ENCODE measurements at places on chromosomes 6 and 20. TPM values are rescaled to one million over a fixed set of nuclear protein-coding genes. Genes with fewer than 3 reads are reported as not detected.

SERPINB1 gene
- total RNA-seq = 15.0 TPM

CTCFL gene
- total RNA-seq = 24.8 TPM

PBOV1 gene
- not detected for total RNA-seq

PAX1 gene
- not detected for total RNA-seq

SLC16A10 gene
- total RNA-seq = 12.0 TPM

KCNK16 gene
- not detected for total RNA-seq

CLDN20 gene
- total RNA-seq = not detected

SIGLEC1 gene
- total RNA-seq = 9.4 TPM

DNA sequence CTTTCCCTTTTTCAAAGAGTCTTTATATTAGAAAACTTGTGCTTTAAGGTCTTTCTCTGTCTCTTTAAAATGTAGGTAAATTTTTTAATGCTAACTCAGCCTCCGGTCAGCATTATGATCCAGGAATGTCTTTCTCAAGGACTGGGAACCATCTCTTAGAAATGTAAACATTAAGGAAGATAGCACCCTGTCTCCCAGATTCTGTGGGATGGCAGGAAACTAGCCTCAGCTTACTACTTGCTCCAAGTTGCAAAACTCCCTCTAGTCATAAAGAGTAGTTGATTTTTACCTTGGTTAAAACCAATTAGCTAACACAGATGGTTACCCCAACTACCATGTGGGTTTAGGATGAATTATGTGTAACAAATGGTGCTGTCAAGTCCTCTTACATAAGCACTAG, 4.7 kb upstream of the TAAR1 start:
- H3K27me3 ChIP-seq = no peaks in the 10 kb centered on the region
- no peaks in the 10 kb centered on the region for H3K36me3 ChIP-seq
- no peak overlapping the region for H3K27ac ChIP-seq
- no peak overlapping the region for H3K4me3 ChIP-seq
- DNase-seq = no peak

- no peak overlapping the region for H3K27ac ChIP-seq
- no peaks in the 10 kb centered on the region for H3K36me3 ChIP-seq
- no peak overlapping the region for H3K4me3 ChIP-seq
- no peak for DNase-seq
- no peaks in the 10 kb centered on the region for H3K4me1 ChIP-seq
- no peaks in the 10 kb centered on the region for H3K27me3 ChIP-seq
These were observed 480.2 kb upstream of the RNF217 start for GRCh38 chr6:124482071-124482491.

- H3K4me3 ChIP-seq = no peak overlapping the region
- no peaks in the 10 kb centered on the region for H3K27me3 ChIP-seq
- H3K36me3 ChIP-seq = no peaks in the 10 kb centered on the region
- no peak for DNase-seq
These were observed 30.0 kb downstream of the PPP1R3G start for GRCh38 chr6:5115168-5115567.

DNA sequence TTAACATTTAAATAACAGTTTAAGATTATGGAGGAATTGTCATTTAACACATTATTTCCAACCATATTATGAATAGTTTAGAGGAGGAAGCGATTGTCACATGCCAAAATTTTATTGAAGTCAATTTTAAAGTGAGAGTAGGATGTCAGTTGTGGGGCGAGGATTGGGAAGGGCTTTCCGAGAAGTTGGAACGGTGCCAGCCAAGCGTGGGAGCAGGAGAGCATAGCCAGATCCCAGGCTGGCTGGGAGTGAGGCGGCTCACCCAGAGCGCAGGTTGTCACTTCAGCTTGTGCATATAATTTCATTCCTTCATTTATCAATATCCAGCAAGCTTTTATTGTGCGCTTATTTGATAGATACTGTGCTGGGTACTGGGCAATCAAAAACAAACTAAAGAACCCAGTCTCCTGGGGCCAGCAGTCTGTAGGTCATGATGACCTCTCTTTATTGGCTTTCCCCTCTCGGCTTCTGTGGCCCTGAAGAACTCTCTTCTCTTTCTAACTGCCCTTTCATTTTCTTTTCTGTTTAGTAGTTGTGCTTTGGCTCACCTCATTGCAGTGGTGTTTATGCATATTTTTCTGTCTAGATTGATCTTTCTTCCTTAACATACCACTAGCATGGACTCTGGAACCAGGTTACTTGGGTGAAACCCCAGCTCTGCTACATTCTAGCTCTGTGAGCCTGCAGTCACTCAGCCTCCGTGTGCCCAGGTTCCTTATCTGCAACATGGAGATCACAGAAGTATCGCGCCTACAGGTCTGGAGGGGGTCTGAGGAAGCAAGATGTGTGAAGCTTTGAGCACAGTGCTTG, 6.4 kb downstream of the CEP43 start:
- no peaks in the 10 kb centered on the region for H3K36me3 ChIP-seq
- no peak overlapping the region for H3K27ac ChIP-seq
- peaks cover 10% of the 10 kb centered on the region for H3K4me1 ChIP-seq
- DNase-seq = peak; percentile 63
- H3K4me3 ChIP-seq = no peak overlapping the region
- H3K27me3 ChIP-seq = no peaks in the 10 kb centered on the region

DNA sequence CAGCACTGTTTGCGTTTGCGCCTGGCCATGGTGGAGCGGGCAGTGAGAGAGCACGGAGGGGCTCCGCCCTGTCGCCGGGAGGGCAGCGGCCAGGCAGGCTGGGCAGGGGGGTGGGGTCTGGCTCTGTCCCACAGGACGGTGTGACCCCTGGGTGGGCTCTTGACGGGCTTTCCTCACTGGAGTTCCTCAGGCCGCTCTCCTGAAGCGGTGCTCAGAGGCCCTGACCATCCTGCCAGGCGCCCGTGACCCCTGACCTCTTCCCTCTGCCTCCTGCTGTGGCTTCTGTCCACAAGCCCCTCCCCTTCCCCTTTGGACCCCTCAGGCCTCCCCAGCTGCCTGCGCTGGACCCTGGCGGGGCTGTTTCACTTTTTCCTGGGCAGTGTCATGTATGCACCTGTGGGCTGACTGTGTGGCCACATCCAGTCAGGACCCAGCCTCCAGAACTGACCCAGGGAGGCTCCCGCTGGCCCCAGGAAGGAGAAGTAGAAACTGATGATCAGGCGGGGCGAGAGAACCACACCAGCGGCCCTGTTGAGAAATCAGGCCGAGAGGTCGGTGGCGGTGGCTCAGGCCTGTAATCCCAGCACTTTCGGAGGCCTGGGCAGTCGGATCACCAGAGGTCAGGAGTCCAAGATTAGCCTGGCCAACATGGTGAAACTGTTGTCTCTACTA, 1.2 kb downstream of the OGFR start:
- H3K27me3 ChIP-seq = no peaks in the 10 kb centered on the region
- H3K36me3 ChIP-seq = no peaks in the 10 kb centered on the region
- peak overlapping the region; percentile 94 for H3K4me3 ChIP-seq
- no peak for DNase-seq
- H3K4me1 ChIP-seq = peaks cover 15% of the 10 kb centered on the region
- peak overlapping the region; percentile 47 for H3K27ac ChIP-seq

DNA sequence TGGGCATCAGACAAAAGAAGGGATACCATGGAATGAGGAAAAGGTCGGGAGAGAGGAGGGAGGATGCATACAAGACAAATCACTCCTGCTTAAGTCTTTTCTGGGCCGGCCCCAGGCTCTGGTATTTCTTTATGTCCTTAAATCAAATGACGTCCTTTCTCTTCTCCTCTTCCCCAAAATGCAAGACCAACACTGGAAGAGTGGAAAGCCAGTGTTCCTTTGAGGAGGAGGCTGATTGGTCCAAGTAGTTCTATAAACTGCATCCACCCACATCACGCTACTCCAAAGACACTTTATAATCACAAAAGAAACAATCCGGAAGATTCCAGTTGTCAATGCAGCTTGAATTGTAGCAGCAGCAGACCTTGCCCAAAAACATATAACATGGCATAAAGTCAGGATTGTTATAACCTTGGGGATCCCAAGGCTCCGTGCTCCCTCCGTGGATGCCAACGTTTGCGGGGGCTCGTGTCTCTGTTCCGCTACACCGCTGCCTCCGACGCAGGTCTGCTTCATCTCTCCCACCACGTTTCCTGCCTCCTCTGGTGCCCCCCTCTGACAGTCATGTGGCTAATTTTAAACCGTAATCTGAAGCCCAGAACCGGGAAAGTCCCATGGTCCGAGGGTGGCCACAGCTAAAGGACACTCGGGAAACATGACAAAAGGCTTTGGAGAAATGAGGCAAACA, 47.1 kb downstream of the MCUR1 start:
- peak; percentile 76 for DNase-seq
- peak overlapping the region; percentile 50 for H3K27ac ChIP-seq
- H3K27me3 ChIP-seq = no peaks in the 10 kb centered on the region
- no peaks in the 10 kb centered on the region for H3K36me3 ChIP-seq
- no peaks in the 10 kb centered on the region for H3K4me1 ChIP-seq
- H3K4me3 ChIP-seq = no peak overlapping the region

- H3K36me3 ChIP-seq = no peaks in the 10 kb centered on the region
- peak overlapping the region; percentile 62 for H3K4me3 ChIP-seq
- H3K27ac ChIP-seq = peak overlapping the region; percentile 14
These were observed 675 bp downstream of the ZBTB9 start for GRCh38 chr6:33455051-33455450.

- no peaks in the 10 kb centered on the region for H3K27me3 ChIP-seq
- no peaks in the 10 kb centered on the region for H3K36me3 ChIP-seq
- H3K27ac ChIP-seq = no peak overlapping the region
- H3K4me1 ChIP-seq = peaks cover 17% of the 10 kb centered on the region
These were observed 272.6 kb upstream of the CITED2 start for GRCh38 chr6:139647016-139647415.

GRCh38 chr6:144439016-144439415, 153.9 kb downstream of the UTRN start:
- no peak for DNase-seq
- H3K27me3 ChIP-seq = no peaks in the 10 kb centered on the region
- H3K4me3 ChIP-seq = no peak overlapping the region
- no peaks in the 10 kb centered on the region for H3K36me3 ChIP-seq

DNA sequence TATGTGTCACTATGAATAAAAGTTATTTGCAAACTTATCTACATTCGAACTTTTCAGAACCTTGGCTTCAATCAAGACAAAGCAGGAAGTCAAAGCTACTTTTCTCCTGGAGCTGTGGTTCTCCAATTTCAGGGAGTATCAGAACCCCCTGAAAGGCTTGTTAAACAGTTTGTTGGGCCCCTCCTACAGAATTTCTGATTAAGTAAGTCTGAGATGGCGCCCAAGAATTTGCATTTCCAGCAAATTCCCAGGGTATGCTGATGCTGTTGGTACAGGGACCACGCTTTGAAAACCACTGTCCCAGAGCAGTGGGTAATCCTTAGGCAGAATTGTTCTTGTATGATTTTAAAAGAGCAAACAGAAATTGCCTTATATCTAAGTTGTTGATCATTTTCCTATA, 189.9 kb upstream of the KCNG1 start:
- no peaks in the 10 kb centered on the region for H3K36me3 ChIP-seq
- no peak for DNase-seq
- H3K27me3 ChIP-seq = no peaks in the 10 kb centered on the region
- H3K4me3 ChIP-seq = no peak overlapping the region
- H3K4me1 ChIP-seq = no peaks in the 10 kb centered on the region

GRCh38 chr20:43691928-43692524, 25.1 kb downstream of the MYBL2 start:
- H3K27ac ChIP-seq = peak overlapping the region; percentile 66
- peak; percentile 77 for DNase-seq
- H3K4me1 ChIP-seq = peaks cover 4% of the 10 kb centered on the region
- H3K4me3 ChIP-seq = no peak overlapping the region
- no peaks in the 10 kb centered on the region for H3K27me3 ChIP-seq

DNA sequence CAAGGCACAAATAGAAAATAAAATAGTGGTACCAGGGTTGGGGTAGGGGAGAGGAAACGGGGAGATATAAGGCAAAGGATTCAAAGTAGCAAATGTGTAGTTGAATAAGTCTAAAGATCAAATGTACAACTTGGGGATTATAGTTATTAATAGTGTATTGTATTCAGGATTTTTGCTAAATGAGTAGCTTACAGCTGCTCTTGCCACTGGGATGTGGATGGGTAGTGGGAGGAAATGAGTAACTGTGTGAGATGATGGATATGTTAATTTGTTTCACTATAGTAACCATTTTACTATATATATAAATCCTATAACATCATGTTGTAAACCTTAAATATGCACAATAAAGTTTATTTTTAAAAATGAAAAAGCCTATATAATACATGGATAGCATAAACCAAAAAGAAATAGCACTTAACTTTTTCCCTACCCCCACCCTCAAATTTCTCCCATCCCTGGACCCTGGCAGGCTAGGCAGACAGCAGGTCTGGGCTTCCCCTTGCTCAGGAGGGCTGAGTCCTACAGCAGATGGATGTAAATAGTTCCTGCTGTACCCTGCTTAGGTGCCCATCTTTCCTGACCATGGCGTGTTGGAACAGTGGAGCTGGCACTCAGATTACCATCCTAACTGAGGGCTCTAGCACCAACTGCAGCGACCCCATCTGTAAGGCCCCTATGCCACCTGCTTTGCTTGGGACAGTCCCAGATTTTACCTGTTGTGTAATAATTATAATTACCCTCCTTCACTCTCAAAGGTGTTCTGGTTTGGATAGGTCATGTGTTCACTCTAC, 28.6 kb upstream of the PBOV1 start:
- H3K4me1 ChIP-seq = no peaks in the 10 kb centered on the region
- no peak overlapping the region for H3K4me3 ChIP-seq
- H3K36me3 ChIP-seq = no peaks in the 10 kb centered on the region
- no peak overlapping the region for H3K27ac ChIP-seq
- DNase-seq = no peak

GRCh38 chr20:44785768-44786167, 24.6 kb downstream of the RIMS4 start:
- H3K4me1 ChIP-seq = peaks cover 29% of the 10 kb centered on the region
- H3K36me3 ChIP-seq = no peaks in the 10 kb centered on the region
- no peak overlapping the region for H3K4me3 ChIP-seq
- H3K27ac ChIP-seq = no peak overlapping the region
- peak; percentile 68 for DNase-seq

- H3K36me3 ChIP-seq = no peaks in the 10 kb centered on the region
- no peaks in the 10 kb centered on the region for H3K27me3 ChIP-seq
- H3K4me3 ChIP-seq = no peak overlapping the region
- H3K4me1 ChIP-seq = no peaks in the 10 kb centered on the region
- peak; percentile 23 for DNase-seq
These were observed 3.5 kb downstream of the TGM3 start for GRCh38 chr20:2299301-2299700.

- no peaks in the 10 kb centered on the region for H3K36me3 ChIP-seq
- no peaks in the 10 kb centered on the region for H3K4me1 ChIP-seq
- H3K27ac ChIP-seq = no peak overlapping the region
- no peak for DNase-seq
- no peaks in the 10 kb centered on the region for H3K27me3 ChIP-seq
- no peak overlapping the region for H3K4me3 ChIP-seq
These were observed 168.9 kb upstream of the JARID2 start for GRCh38 chr6:15077006-15077405.

DNA sequence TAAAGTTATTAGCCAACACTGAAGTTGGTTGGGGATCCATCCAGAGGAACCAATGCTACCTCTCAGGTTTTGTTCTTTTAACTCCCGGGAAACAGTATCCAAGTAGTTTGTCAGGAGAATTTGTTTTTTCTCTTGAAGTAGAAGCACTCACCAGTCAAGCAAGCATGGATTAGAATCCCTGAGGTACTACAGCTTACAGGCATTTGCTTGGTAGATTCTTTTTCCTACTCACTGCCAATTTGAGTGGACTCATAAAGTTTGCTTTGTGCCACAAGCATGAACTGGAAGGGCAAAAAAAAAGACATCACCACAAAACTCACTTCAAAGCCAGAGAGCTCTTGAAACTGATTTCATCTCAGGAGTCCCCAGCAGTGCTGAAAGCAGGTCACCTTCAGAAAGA, 167.4 kb downstream of the MBOAT1 start:
- DNase-seq = no peak
- H3K4me3 ChIP-seq = no peak overlapping the region
- H3K36me3 ChIP-seq = no peaks in the 10 kb centered on the region
- H3K27me3 ChIP-seq = no peaks in the 10 kb centered on the region
- no peak overlapping the region for H3K27ac ChIP-seq
